ENCODE measurements at places on chromosomes 7 and 10.

DNA sequence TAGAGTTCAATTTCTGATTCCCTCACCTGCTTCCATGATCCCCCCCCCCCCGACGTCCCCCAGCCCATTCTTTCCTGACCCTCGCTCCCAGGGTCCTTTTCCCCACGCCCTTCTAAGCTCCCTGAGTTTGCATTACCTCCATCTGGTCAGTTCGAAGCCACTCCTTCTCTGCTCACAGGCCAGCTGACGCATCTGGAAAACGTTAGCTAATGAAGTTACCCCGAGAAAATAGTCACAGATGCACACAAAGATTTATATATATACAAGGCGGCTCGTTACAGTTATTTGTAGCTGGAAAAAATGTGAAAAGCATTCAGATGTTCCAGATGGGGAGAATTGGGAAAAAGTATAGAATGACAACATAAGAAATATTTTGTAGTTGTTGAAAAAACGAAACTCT is 630.0 kb upstream of the FOXK1 start:
- DNase-seq: no peak

GRCh38 chr7:154484943-154485342 is 432.7 kb downstream of the DPP6 start:
- DNase-seq: no peak

DNA sequence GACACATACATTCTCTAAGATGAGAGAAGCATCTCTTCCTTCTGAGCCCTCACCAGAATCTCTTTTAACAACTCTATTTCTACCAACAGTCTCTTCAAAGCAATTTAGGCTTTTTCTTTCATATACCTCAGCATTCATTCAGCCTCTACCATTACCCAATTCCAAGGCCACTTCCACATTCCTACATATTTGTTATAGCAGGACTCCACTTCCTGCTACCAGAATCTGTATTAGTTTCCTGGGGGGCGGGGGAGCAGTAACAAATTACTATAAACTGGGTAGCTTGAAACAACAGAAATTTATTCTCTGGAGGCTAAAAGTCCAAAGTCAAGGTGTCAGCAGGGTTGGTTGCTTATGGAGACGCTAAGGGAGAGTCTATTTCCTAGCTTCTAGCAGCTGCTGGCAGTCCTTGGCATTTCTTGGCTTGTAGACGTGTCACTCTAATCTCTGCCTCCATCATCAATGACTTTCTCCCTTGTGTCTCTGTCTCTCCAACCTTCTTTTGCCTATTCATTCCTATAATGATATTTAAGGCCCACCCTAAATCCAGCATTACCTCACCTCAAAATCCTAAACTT is 7.4 kb downstream of the PRPS1L1 start:
- DNase-seq: no peak

DNA sequence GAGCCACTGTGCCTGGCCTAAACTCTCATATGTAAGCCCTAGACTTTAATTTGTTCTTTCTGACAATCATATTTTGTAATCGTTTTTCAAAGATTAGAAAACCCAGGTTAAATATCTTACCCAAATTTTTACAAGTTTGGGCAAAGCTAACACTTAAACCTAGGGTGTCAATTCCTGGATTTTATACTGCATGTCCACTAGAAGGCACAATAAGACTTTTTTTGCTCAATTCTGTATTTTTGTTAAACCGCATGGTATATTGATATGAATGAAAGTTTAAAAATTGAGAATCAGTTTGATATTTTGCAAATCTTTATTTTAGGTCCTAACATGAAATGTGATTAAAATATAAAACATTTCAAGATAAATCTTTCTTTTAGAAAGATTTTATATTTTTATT is 29.3 kb downstream of the DYNC2I1 start:
- DNase-seq: peak; percentile 14

GRCh38 chr7:55438757-55439525 is 73.8 kb downstream of the LANCL2 start:
- peak; percentile 65 for DNase-seq

Measured in MCF 10A (cell line).